ENCODE measurements at places on chromosomes 2 and 18. TPM values are rescaled to one million over a fixed set of nuclear protein-coding genes. Genes with fewer than 3 reads are reported as not detected.

Gene SLC9A4
- not detected for total RNA-seq

Gene MCEE
- 21.2 TPM for total RNA-seq

Gene CCDC148
- not detected for total RNA-seq

Gene OR6B2
- not detected for total RNA-seq

Gene EPHA4
- 9.7 TPM for total RNA-seq

Gene UGT1A1
- total RNA-seq, result not detected

Gene MAB21L4
- not detected for total RNA-seq

Gene ACVR1C
- 3.3 TPM for total RNA-seq

Gene ADAM23
- total RNA-seq, result 0.30 TPM

Gene IL36B
- total RNA-seq, result not detected
